ENCODE measurements at places on chromosomes 6 and 20.

- no peak for DNase-seq
Measured at GRCh38 chr6:84764332-84765049, at the start of gene TBX18. TBX18 (minus strand) TSS chr6:84764598; CDS start chr6:84764181, 417 bp downstream.

DNA sequence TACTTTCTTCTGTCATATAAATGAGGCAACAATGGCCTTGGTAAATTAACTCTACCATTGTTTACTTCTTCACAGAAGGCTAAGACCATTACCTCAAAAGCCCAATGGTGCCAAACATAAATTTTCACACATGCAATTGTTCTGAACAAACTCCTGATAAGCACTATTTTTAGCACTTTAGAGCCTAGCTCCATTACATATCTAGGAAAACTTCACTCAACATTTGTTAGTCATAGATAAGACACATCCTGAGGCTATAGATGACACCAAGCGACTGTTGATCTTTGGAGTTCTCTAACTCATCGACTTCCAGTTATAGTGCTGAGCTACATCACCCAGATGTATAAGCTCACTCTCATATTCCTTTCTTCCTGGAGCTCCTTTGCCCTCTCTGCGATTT is 245.9 kb downstream of the EYS start:
- no peak for DNase-seq

DNA sequence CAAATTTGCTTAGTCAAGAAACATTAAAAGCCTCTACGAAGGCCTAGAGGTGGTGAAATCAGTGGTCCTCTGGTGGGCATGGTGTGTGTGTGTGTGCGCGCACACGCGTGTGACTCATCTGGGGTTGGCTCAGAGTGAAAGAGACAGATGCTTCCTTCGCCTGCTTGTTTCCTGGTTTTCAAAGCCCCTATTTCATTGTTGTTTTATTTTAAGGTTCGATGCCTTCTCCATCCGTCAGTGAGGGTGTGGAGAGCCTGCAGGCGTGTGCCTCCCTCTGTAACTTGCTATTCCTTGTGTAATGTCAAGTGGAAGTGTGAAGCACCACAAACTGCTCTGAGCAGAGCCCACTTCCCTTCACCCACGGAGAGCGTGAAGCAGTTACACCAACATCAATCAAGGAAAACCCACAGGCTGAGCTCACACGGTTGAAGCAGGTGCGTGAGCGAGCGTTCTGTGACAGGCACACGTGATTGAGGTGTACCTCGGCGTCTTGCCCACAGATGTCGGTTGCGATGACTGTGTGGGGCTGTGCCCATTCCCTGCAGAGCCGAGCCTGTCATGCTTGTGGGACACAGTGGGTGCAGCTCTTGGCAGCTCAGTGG is 233.9 kb downstream of the PRL start:
- no peak for DNase-seq

- DNase-seq = no peak
Measured at GRCh38 chr20:49659056-49659455, 54.6 kb downstream of the B4GALT5 start.

DNA sequence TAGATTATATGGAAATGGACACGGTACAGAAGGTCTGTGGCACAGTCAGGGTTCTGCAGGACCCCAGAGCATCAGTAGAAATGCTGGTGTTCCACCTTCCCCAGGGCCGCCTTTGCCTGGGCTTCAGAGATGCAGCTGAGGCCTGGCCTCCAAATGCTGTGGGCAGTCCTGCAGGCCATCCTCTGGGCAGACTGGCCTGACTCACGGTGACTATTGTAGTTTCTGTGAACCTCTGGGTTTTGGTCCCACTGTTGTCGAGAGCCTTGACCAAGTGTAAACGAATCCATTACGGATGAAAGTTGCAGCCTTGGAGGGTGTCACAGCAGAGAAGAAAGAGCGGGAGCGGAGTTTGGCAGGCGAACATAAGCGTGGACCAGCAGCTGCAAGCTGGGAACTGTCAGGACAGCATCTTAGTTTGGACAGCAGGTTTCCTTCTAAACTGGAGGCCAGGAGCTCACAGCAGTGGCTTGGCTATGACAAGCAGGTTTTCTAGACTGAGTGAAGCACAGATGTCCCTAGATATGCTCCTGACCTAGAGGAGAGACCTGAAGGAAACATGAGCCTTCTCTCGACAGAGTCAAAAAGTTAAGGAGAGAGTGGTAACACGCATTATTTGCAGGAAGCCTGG is 46.2 kb upstream of the BCLAF1 start:
- DNase-seq = no peak

- no peak for DNase-seq
Measured at GRCh38 chr6:88626460-88626859, 337.0 kb downstream of the RNGTT start.

DNA sequence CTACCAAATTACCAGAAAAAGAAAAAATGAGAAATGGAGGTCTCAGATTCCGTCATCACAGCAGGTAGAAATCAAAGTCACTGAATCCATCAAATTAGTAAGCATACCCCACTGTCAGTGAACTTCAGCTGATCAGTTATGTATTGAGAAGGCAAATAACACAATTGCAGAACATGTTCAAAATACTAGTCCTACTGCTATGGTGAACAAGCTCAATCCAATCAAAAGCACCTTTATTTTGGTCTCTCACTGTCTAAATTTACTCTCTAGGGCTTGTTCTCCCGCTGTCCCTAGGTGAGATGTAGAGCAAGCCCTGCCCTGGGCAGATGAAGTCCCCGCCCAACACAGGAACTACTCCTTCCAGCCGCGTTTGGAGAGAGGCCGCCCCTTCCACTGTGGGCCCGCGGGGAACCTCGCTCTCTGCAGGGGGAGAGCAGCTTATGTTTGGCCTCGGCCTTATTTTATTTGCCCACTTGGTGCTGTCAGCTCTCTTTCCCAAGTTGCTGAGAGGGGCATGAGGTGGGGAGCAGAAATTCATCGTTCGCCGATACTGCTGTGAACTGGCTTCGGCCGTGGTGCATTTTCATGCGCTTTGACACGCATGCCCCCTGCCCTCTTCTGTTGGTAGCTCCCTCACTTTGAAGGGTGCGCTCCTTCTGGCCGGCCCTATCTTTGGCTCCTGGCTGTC is 14.3 kb upstream of the MAP1LC3A start:
- no peak for DNase-seq

DNA sequence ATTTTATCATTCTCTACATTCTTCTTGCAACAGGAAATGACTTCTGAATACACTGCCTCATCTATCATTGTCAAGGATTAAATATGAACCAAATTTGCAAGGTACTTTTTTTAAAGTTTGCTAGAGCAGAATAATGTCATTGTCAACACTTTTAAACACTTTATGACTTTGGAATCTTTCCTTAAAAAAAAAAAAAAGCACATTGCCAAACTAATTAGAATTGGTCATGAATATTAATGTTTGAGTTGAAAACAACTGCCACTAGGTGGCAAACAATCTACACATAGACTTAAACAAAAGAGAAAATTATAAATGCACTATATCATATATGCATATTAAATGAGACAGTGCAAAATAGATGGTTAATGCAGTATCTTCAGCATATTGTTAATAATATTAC is 32.5 kb upstream of the TMEM244 start:
- DNase-seq = no peak

GRCh38 chr6:158654498-158654897 is 4.6 kb downstream of the SYTL3 start:
- DNase-seq = no peak

DNA sequence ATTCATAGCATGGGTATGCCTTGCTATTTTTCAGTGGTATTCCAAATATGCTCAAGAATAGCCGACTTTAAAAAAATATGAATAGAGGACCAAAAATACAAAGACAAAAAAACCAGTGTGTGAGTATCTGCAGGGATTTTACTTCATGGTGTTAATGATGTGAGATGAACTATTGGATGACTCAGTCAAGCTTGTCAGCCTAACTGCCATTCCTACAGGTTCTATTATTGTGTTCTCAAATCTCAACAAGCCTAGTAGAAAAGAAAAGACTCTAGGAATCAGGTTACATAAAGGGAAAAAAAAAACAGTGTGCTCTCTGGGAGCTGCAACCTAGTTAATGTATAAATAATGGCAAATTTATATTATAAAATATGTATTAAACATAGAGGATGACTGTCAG is 588.4 kb upstream of the BTBD3 start:
- DNase-seq = no peak

DNA sequence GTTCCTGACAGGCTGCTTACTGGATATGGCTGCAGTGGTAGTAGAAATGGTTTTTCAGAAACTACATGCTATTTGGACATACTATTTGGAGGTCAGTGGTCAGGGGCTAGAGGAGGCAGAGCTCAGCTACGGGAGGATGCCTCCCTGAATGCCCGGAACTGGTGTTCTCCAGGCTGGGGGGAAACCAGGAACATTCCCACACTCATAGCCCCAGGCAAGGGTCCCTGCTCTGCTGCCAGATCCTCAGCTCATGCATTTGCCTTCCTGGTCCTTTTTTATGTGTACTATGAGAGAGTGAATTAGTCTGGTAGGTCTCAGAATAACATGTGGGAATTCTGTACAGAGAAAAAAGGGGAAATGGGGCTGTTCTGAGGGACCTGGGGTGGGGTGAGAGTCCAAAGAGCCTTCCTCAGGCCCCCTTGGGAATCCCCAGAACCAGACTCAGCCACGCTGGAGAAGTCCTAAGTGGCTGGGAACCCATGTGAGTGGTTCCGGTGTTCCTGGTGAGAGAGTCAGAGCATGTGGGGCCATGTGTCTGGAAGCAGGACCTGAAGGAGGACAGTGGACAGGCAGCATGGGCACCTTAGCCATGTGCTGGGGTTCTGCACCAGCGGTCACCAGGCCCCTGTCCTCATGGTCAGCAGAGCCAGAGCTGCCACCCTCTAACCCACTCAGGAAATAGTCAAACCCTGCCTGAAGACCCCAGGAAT is 58.0 kb upstream of the MYL9 start:
- no peak for DNase-seq

DNA sequence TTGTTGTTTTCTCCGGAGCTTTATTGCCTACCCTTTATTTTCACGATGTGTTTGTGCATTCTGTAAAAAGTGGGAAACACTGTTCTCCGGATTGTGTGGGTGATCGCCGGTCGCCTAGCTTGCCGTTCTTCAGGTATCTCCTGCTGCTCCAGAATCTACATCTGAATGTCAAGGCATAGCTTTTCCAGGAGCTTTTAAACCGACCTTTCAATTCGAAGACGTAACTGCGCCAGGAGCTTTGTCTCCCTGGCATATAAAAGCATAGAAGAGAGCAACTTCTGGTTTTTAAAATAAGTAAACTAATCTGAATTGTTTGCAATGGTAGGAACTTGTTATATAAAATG is 96.0 kb downstream of the HFE start:
- DNase-seq = no peak

GRCh38 chr6:146878952-146879340 is 280.2 kb downstream of the ADGB start:
- no peak for DNase-seq

- peak; percentile 28 for DNase-seq
Measured at GRCh38 chr20:35463455-35464300, 8.3 kb downstream of the CEP250 start.

DNA sequence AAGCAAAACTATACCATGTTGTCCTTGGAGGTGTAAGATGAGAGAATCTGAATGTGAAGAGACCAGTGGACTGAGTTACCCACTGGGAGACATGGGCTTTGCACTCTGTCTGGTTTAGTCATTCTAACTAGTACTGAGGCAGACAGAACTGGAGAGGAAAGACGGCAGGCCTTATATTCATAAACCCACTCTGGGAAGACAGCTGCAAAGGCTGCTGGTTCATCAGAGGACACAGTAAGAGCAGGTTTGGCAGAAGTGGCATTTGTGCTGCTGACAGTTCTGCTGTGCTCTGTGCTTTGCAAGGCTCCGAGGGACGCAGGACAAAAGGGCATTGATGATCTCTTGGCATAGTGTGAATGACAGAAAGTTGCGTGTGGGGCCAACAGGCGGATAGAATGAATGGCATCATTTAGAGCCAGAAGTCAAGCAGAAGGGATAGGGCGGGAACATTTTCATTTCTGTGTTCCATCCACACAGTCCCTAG is 142.3 kb upstream of the TENT5A start:
- DNase-seq = no peak

- DNase-seq = no peak
Measured at GRCh38 chr6:1474205-1474604, 84.8 kb downstream of the FOXF2 start.

DNA sequence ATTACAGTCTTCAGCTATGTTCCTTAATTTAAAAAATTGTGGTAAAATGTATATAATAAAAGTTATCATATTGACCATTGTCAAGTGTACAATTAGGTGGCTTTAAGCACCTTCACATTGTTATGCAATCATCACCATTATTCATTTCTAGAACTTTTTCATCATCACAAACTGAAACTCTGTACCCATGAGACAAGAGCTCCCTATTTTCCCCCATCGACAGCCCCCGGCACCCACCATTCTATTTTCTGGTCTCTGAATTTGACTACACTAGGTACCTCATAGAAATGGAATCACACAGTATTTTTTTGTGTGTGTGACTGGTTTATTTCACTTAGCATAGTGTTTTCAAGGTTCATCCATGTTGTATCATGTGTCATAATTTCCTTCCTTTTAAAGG is 39.7 kb upstream of the FYN start:
- no peak for DNase-seq

DNA sequence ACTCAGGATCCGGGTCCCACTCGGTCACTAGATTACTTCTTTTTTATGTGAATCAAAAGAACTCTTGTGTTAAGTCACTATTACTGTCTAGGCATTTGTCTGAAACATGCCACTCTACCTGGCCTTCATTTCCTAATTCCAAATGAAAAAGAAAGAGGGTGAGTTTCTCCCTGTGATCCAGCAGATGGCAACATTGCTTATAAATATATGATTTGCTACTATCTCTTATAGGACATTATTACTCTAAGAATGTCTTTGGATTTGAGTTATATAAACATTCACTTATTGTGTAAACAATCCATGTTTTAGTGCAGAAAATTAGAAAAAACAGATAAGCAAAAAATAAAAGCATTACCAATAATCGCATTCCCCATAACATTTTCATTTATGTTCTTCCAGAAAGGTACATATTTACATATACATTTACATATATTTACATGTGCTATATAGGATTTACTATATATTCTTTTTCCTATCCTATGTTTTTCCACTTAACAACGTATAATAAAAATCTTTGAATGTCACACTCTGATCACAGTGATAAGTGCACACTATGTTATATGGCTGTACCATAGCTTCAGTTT is 66.9 kb downstream of the FAXC start:
- DNase-seq = no peak

GRCh38 chr6:131400054-131400778 is 172.8 kb upstream of the ARG1 start:
- no peak for DNase-seq

- DNase-seq = no peak
Measured at GRCh38 chr6:87289571-87289970, 32.8 kb upstream of the SMIM8 start.

GRCh38 chr6:113205553-113205952 is 651.6 kb upstream of the MARCKS start:
- DNase-seq = no peak

- DNase-seq = no peak
Measured at GRCh38 chr6:120805276-120805675, 529.0 kb downstream of the TBC1D32 start.

All from stimulated activated CD4-positive, alpha-beta T cell treated with anti-CD3 and anti-CD28 coated beads, Interleukin-1b, Interleukin-23, amount 100 ng/mL, for 1 hour (primary cell).